ENCODE measurements at places on chromosomes 4 and X. TPM values are rescaled to one million over a fixed set of nuclear protein-coding genes. Genes with fewer than 3 reads are reported as not detected.

CHST7 gene
- total RNA-seq, result 20.1 TPM

S100P gene
- not detected for total RNA-seq

GPR34 gene
- total RNA-seq, result not detected

CACNA1F gene
- total RNA-seq, result not detected

EDA gene
- total RNA-seq, result 2.8 TPM

ANKRD37 gene
- total RNA-seq, result 9.6 TPM

PCDH19 gene
- total RNA-seq, result 1.1 TPM

FRG1 gene
- total RNA-seq, result 38.8 TPM

SUV39H1 gene
- total RNA-seq, result 15.8 TPM

ARMCX4 gene
- total RNA-seq, result 6.8 TPM

PRDM8 gene
- total RNA-seq, result 0.66 TPM

CABS1 gene
- not detected for total RNA-seq

DCHS2 gene
- total RNA-seq, result under 0.01 TPM

VCX gene
- total RNA-seq, result not detected

RASGEF1B gene
- 0.13 TPM for total RNA-seq

TCEAL5 gene
- not detected for total RNA-seq

CXCL11 gene
- total RNA-seq, result 1.1 TPM

MAGEB17 gene
- total RNA-seq, result not detected

CLDN2 gene
- not detected for total RNA-seq

MYL5 gene
- total RNA-seq, result 6.7 TPM

ETDA gene
- total RNA-seq, result not detected

S100G gene
- not detected for total RNA-seq

SLITRK2 gene
- not detected for total RNA-seq

PPP1R3F gene
- total RNA-seq, result 1.9 TPM

Measured in thoracic aorta endothelial cell (primary cell).